ENCODE measurements at places on chromosomes 3 and 15.

DNA sequence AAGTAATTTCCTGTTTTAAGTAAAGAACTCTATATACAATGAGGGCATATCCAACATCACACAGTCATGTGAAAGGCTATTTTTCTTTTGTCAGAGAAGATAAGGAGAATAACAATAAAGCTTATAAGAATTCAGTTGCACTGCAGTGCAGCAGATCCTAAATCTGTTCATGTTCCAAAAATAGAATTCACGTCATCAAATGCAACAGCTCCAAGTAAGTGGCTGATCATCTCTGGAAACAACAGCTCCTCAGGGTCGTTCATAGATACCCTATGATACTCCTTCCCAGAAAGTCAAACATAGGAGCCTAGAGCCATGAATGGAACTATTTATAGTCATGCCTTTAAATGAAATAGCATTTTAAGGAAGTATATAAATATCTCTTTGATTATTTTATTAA lies 100.2 kb downstream of the FMN1 start:
- no peak for DNase-seq

DNA sequence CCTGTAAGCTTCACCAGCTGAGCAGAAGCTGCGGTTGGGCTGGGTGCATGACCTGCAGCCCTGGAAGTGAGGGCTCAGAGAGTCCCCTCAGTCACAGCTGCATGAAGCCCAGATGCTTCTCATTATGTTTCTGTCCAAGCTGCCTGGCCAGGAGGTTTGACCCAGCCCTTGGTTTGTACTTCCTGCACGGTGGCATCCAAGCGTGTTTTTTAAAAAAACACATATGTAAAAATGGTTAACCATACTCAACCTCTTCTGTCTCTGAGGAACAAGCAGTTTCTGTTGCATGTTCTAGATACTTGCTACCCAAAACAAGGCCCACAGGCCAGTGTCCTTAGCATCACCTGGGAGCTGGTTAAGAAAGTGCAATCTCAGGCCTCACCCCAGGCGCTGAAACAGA lies 76.0 kb upstream of the ATP10A start:
- no peak for DNase-seq

- DNase-seq: no peak
Measured at GRCh38 chr3:197308591-197308990, 10.2 kb upstream of the DLG1 start.

DNA sequence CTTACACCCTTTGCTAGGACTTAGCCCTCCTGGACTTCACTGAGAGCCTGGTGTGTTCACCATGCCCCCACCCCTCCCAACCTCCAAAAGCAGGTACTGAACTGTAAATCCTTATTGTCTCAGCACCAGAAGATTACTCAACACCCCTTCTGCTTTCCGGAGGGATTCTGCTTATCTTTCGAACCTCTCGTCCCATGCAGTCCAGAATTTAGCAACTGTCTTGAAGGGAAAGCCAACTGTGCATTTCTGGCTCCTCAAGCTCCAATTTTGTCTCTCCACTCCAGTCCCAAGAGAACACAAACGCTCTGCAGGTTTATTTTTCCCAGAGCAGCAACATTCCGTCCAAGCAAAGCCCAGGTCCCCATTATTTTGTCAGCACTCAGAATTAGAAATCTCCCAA lies 49.6 kb downstream of the RFTN1 start:
- no peak for DNase-seq

DNA sequence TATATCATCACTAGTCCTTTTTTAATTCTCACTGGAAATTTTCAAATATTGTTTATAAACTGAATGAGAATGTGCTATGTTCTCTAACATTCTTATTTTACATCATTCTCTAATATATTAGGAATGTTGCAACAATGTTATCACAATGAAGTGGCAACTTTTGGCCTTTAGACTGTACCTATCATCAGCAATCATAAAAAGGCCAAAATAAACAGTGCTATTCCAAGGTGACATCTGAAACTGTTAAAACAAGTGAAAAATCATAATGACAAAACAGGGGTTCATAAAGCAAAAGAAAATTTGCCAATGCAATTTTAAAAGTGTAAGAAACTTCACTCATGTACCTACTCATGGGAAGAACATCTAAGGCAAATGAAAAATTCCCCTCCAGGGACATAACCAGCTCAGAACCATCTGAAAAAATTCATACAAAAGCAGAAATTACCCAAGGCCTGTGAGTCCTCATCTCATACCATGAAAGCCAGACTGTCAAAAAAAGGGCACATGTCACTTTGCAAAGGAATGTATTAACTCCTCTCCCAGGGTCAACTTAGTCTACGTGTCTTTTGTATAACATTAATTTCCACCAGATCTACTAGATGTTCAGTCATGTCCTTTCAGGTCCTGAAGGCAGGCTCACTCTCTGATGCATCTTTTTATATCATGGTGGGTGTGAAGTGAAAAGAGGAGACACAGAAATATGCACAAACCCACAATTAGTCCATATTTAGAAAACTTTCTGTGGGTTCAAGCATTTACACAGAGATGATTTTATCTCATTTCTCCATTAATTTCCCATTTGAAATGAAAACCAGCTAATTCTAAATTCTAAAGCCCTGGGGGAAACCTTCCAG lies 211.9 kb downstream of the CBLB start:
- no peak for DNase-seq

- no peak for DNase-seq
Measured at GRCh38 chr3:23575697-23576096, 230.1 kb upstream of the UBE2E1 start.

DNA sequence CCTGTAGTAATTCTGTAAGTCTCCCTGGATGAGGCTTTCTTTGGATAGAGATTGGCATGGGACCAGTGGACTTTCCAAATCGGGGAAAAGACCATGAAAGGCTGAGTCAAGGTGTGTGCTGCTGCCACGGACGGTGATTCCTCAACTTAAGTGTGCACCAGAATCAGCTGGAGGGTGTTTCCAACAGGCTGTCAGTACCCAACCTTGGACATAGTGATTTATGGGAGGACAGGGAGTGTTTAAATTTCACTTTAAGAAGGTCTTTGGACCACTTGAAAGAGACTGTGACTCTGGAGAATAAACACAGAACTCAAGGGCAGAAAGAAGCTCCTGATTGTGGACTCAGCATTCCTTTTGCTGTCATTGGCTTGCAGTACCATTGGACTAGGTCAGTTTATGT lies 20.4 kb upstream of the CHST2 start:
- no peak for DNase-seq

DNA sequence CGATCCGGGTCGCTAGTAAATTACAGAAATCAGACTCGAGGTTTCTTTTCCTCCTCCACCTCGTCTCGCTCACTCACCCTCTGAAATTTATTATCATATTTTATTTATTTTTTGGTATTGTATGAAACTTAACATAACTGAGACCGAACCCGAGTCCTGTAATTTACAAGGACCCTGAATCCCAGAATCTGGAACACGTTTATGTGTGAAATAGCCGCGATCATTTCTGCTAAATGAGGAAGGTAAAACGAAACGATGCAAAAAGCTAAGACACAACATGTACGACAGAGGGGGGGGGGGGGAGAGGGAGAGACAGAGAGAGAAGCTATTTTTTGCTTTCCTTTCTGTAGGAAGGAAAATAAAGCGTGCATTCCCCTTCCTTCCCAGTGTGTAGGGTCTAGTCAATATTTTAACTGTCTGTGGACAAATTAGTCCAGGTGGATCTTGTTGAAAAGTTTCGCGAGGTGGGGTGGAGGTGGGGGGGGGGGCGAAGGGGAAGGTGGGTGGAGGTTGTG lies 1.6 kb downstream of the BBX start:
- DNase-seq: no peak

DNA sequence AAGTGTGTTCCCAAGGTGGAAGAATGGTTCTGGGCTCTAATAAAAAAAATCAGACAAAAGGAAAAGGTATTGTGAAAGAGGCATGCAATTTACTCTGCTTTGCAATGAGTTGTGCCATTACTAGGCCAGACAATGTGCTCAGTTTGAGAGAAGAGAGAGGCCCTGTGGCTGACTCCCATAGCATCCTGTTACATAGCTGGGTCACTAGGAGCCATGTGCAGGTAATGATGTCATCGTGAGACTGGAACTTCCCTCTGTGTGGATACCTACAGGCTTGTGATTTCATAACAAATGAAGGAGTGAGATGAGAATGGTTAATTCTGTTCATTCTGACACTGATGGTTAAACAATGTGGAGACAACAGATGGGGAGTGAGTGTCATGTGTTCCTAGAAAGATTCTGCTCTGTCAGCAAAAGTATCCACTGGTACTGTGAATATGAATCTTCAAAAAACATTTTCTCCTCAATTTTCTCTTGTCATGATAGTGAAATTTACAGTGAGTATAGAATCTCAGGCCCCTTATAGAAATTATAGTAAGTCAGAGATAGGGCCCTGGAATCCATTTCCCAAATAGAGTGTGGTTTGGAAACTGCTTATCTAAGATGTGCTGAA lies 648.7 kb upstream of the DPPA4 start:
- no peak for DNase-seq

- no peak for DNase-seq
Measured at GRCh38 chr3:125156456-125156855, 56.1 kb downstream of the SLC12A8 start.

- no peak for DNase-seq
Measured at GRCh38 chr15:42171122-42171521, 14.7 kb upstream of the PLA2G4F start.

- no peak for DNase-seq
Measured at GRCh38 chr3:117297541-117297940, 588.0 kb downstream of the TUSC7 start.
